ENCODE measurements at places on chromosomes 12 and 14.

DNA sequence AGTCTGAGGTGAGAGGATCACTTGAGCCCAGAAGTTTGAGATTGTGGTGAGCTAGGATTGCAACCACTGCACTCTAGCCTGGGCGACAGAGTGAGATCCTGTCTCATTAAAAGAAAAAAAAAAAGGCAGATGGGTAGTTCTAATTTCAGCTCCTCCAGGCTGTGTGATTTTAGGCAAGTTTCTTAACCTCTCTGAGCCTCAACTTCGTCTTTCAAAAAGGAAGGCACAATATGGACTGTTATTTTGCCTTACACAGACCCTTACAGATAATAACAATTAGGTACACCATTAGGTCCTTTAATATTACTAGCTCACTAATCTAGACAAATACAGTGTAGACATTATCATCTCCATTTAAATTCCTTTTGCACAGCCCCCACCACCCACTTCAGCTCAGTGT lies 4.8 kb upstream of the CCDC177 start:
- DNase-seq: no peak

DNA sequence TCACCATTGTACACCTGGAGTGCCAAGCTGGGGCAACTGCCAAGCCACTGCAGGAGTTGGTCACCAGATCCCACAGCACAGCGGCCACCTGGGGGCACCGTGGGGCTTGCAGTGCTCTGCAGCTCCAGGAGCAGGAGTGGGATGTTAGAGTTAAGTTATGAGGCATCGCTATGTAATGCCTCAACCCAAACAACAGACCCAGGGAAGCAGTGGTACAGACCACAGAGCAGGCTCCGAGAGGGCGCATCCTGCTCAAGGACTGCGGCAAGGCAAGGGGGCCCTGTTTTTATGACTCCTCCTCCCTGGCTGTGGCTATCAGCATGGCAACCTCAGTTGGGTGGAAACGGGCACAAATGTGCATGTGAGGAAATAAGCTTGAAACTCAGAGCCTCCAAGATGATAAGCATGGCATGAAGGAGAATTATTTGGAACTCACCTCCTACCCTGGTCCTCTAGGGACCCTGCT lies 63.1 kb downstream of the ARL6IP4 start:
- peak; percentile 69 for DNase-seq

DNA sequence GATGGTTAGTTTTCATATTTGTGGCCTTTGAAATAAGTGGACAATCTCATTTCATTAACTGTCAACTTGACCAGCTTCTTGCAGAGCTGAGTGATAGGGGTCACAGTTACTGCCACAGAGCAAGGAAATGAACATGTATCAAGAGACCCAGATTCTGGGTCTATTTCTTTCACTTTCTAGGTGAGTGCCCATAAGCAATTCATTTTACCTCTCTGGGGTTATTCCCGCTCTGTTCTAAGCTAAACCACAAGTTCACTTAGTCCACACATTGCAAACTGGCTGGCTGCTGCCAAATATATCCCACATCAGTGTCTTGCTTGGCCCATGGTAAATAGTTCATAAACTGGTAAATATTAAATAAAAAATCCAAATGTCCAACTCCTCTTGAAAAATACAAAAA lies 29.9 kb downstream of the GPHB5 start:
- no peak for DNase-seq

- no peak for DNase-seq
Observed at GRCh38 chr12:68482014-68482413, 128.7 kb upstream of the RAP1B start.

GRCh38 chr12:39122562-39123204 lies 217.3 kb upstream of the CPNE8 start:
- DNase-seq: no peak

DNA sequence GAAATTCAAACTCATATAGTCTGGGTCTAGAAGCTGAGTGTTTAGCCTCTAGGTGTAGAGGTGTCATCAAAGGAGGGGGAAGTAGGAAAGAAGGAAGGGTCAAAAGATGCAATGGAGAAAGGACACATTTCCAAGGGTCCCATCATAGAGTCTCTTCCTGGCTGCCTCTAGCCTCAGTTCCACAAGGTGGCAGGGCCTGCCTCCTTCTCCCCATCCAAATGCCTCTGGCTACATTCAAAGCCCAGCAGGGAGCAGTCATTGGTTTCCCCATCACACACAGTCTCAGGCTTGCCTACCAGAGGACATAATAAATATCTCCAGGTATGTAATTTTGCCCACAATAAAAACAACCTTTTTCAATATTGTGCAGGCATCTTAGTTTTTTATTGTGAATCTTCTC lies 2.1 kb upstream of the CCT2 start:
- no peak for DNase-seq

All from dermis microvascular lymphatic vessel endothelial cell (primary cell).